Ovary (tissue), 10 donors: ENCODE measurements at places on chromosomes 7 and 10.

DNA sequence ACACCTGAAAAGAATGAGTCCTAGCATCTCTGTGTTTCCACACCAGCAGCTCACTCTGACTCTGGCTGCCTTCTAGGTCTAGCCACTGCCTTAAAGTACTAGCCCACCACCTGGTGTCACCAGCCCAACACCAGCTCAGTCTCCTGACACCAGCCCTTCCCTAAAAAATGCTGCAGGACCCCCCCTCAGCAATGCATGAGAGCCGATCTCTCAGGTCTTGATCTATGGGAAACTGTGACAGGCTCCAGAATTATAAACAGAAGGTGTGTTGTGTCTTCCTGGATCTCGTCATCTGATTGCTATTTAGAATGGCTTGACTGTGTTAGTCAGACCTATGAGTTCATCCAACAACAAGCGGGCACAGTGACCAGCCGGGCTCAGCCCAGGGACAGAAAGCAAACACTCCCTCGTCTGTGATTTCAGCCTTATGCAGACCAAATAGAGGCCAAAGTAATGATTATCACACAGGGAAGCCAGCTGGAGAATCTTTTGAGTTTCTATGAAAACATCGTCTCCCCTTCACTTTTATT lies 66.6 kb downstream of the CUBN start:
- peak; percentile 33 for DNase-seq

DNA sequence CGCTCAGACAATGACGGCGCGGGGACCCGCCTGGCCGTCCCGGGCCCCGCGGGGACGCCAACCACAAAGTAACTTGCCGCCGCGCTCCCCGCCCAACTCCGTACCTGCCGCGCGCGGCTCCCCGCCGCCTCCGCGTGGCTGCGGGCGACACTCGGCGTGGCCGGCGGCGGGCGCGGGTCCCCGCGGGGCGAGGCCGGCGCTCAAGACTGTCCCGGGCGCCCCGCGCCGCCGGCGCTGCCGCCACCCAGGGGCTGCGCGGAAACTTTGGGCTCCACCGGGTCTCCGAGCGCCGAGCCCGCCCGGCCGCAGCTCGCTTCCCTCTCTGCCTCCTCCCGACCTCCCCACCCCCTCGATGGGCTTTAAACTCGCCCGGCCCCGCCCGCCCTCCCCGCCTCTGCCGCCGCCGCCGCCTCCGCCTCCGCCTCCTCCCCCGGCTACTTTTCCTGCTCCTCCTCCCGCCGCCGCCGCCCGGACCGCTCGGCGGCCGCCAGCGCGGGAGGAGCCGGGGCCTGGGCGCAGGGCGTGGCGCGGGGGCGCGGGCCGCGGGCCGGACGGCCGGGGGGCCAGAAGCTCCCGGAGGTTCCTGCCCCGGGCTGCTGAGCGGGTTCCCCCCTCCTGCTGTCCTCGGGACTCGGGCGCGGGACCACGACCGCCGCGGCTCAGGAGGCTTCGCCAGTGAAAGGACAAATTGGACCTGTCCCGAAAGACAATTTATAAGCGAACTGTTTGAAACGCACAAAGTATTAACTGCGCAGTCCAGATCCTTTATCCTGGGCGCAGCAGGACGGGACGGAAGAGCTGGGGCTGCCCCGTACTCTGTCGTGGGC lies 10.6 kb upstream of the GRB10 start:
- peak; percentile 66 for DNase-seq

DNA sequence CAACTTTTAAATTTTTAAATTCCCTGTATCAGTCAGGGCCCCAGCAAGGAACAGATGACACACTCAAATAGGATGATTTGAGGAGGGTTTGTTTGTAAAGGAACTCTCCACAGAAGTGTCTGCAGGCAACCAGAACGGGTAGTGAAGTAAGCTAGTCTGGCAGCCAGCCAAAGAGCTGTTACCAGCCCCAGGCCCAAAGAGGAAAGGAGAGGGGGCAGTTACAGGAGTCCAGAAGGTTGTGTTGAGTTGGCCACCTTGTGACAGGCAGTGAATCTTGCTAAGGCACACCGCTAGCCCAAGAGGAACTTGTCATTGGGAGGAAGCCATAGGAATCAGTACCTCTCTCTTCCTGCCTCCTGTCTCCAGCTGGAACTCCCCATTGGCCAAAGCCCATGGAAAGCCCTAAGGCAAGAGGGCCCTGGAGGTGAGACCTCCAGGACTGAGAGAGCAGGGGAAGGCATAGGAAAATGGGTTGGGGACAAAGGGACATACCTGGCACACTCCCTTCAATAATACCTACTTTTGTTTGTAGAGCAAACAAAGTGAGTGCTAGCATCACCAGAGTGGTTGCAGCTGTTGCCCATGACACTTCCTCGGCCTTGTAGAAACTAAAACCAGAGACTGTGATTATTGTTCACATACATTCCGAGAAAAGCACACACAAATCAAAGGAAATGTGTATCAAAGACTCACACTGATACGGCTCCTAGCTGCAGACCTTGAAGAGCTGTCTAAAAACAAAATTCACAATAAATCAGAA lies 25.4 kb upstream of the GATAD1 start:
- DNase-seq, result peak; percentile 36

- peak; percentile 70 for DNase-seq
Observed at GRCh38 chr10:28853195-28853594, 175.9 kb downstream of the BAMBI start.

GRCh38 chr10:119355930-119356329 lies 148.6 kb downstream of the GRK5 start:
- no peak for DNase-seq

GRCh38 chr10:113631684-113632367 lies 32.0 kb downstream of the NRAP start:
- no peak for DNase-seq

DNA sequence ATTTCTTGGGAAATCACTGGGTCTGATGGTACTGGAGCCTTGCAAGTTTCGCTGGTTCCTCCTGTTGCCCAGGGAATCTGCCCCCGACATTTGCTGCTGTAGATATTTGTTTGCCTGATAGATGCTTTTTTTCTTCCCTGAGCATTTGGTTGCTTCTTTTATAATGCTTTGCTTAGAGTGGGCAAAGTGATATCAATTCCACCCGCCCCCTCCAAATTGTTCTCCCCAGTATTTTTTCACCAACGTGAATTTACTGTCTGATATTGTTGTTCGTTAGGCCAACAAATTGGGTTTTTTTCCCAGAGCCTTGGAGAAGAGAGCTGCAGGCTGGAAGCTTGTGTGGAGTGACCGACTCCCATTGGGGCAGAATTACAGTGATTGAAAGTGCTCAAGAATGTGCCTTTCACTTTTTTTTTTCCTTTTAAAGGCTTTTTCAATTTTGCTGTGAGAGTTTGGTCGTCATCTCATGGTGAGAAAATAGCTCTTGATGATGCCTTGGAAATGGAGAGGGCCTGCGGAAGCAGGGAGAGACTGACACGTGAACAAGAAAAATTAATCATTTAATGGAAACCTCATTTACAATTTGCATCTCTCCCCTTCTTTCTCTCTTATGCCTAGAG lies 2.5 kb downstream of the GRK5 start:
- DNase-seq, result no peak

GRCh38 chr7:106282390-106282789 lies 2.4 kb downstream of the NAMPT start:
- DNase-seq, result no peak

DNA sequence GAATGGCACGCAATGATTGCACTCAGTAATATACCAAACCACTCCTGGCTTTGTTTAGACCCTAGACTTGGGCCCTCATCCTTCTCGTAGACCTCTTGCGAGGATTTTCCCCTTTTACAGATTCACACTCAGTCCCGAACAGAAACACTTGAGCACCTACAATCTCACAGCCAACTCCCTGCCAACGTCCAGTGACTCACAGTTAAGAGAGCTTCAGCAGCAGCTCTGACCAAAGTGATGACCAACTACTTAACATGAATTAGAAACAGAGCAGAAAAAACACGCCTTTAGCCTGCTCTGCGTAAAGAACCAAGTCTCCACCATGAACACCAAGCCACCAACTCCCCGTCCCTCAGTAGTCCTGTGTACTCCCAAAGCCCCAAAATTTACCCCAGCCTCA lies 2.2 kb downstream of the DNAJC30 start:
- no peak for DNase-seq

DNA sequence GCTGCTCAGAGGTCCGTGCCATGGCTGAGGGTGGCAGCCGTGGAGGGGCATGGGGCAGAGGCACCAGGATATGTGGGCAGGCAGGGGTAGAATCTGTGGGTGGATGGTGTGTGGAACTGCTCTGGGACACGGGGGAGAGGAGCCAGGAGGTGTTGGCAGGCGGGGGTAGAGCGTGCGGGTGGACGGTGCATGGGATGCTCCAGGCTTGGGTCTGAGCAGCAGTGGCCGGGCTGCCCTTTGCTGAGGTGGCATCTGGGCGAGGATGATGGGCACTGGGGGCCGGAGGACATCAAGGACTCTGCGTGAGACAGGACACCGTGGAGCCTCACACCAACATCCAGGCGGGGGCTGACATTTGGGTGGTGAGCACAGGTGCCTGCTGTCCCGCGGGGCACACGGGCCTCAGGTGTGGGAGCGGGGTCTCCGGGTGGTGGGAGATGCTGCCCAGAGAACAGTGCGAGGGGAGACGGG lies 46.2 kb downstream of the JAKMIP3 start:
- DNase-seq, result peak; percentile 12

DNA sequence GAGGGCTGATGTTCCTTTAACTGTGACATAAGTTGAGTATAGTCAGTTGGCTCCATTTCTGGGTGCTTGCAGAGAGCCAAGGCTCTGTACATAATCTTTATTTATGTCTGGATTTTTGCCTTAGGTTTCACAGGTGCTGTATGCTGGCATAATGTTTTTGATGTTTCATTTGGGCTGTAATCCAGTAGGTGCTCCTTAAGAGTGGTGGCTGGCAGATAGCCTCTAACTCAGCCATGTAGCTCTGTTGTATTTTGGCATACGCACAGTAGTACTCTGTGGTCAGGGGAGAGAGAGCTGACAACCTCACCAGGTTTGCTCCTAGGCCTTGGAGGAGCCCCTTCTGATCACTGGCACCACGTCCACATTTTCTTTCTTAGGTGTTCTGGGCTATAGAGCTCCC lies 61.1 kb downstream of the RNF133 start:
- no peak for DNase-seq

- no peak for DNase-seq
Observed at GRCh38 chr7:134368851-134369544, 52.3 kb upstream of the SLC35B4 start.

- DNase-seq, result no peak
Observed at GRCh38 chr10:130218936-130219335, 82.7 kb downstream of the GLRX3 start.

DNA sequence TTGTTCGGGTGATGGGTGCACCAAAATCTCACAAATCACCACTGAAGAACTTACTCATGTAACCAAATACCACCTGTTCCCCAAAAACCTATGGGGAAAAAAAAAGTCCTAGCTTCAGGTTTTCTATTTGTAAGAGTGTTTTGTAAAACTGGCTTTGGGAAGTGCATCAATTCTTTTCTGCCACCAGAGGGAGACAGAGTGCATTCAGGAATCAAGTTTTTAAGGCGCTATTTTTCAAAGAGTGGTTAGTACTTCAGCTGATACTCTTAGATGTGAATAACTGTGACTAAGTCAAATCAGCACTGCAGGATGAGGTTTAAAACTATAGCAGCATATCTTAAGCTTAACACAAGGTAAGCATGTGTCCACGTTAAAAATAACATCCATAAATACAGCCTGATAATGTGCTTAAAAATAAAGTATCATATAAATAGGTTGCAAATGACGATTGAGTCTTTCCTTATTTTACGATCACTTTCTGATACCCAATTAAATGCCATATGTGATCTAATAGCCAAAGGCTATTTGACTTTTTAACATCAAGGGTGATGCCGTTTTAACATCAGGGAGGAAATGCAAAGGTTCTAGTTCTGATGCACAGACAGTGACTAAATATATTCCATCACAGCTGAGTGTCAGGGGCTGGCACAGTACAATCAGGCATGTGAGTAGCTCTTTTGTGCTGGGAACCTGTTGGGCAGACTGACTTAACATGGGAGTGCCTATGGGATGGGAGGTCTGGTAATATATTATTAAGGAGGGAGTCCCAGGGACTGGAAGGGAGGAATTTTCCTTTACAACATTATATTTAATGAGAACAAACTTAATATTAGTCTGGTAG lies 10.6 kb upstream of the LYZL2 start:
- DNase-seq, result no peak

DNA sequence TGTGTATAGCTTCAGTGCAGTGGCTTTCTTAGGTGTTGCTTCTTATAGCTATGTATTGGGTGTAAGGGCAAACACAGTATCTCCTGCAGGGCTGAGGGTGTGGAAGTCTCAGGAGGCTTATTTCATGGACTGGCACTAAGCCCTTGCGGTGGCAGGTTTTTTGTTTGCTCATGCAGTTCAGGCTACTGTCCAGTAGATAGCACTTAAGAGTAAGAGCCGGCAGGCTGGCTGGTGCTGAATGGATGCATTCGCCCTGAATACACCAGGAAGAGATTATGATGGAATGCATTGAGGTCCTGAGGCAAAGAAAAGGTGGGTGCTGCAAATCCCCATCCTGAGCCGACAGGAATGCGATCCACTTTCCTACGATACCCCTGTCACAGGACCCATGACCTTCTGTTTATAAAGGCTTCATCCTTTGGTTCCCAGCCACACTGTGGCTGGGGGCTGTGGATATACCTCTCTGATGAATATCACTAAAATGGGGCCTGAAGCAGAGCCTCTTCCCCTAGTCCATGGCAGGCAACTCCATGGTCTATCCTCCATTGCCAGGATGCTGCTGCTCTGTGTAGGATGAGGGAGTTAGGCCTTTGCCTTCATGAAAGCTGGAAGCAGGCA lies 44.9 kb downstream of the ANXA8 start:
- no peak for DNase-seq

GRCh38 chr7:23067271-23067670 lies 38.3 kb upstream of the KLHL7 start:
- no peak for DNase-seq

- DNase-seq, result no peak
Observed at GRCh38 chr7:18503126-18503866, 7.7 kb downstream of the HDAC9 start.

DNA sequence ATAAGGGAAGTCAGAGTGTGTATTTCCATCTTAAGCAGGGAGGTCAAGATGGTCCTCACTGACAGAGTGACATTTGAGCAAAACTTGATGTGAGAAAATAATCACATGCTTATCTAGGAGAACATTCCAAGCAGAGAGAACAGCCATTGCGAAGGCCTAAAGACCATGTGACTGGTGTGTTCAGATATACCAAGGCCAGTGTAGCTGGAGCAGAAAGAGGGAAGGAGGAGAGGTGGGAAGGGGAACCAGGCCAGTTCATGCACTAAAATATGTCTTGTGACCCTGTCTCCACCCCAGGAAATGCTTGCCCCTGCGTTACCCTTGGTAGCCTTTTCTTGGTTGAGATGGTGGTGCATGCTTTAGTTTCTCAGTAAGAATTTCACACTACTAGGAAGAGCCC lies 77.4 kb downstream of the CACNB2 start:
- DNase-seq, result no peak

DNA sequence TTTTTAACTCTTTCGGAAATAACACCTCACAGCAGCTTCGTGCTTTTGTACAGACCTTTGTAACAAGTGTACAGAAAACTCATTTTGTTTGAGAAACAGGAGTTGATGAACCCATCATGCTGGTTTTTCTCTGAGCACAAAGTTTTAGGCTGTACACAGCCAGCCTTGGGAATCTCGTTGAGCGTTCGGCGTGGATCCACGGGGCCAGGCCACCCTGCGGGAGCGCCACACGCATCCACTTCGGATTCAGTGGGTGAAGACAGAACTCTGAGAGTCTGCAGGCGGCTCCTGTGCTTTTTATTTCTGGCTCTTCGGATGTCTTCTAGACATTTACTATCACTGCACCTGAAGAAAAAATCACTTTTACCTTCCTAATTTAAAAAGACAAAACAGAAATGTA lies 131.2 kb downstream of the SMURF1 start:
- DNase-seq, result no peak
